ENCODE measurements at places on chromosomes 13 and 19.

DNA sequence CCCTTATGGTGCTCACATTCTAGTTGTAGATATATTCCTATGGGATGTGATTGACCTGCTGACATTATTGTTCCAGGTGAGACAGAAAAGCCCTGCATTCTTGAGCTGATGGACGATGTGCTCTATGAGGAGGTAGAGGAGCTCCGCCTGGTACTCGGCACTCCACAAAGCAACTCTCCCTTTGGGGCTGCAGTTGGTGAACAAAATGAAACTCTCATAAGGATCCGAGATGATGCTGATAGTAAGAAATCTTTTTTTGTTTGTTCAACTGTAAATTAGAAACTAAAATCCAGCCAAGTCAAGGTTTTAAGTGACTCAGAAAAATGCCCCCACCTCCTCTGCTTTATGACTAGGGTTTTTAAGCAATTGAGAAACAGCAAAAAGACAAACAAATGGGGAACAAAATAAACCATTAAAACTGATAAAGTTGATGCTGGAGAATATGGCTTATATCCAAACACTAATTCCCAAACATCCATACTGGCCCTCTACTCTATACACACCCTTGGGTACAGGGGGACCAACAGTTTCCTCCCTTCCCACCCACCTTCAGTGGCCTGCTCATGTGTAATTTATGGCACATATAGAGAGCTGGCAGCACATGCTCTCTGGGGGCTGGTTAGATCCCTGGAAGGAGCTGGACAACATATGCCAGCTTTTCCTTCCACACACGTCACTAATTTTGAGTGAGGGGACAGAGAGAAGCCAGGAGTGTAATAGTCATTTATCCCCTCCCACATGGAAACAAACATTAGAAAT, 139.6 kb downstream of the STOML3 start:
- DNase-seq: no peak

GRCh38 chr13:109243311-109243951, 543.0 kb downstream of the IRS2 start:
- DNase-seq: no peak

GRCh38 chr13:107466326-107467099, 748.8 kb downstream of the LIG4 start:
- DNase-seq: no peak

- no peak for DNase-seq
Measured at GRCh38 chr19:10279737-10280442, 6.9 kb upstream of the ICAM4 start.

- DNase-seq: no peak
Measured at GRCh38 chr13:80055847-80056246, 285.1 kb downstream of the SPRY2 start.

DNA sequence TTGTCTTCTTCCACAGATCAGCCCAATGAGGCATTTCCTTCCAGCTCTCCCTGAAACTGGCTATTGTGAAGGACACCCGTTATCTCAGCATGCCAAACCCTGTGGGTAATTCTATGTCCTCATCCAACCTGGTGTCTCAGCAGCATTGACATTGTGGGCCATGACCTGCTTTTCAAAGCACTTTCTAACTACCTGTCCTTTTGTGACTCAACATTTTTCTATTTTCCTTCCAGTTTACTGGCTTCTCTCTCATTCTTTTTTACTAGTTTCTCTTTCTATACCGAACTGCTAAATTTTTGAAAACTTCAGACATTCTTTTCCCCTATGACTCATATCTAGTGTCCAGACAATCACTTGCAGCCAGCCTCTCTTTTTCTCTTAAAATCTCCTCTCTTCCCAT, 136.4 kb upstream of the HTR2A start:
- no peak for DNase-seq

GRCh38 chr19:29679598-29680210, 14.4 kb downstream of the PLEKHF1 start:
- DNase-seq: no peak

GRCh38 chr13:99656092-99656745, 154.9 kb downstream of the TM9SF2 start:
- DNase-seq: peak; percentile 57

DNA sequence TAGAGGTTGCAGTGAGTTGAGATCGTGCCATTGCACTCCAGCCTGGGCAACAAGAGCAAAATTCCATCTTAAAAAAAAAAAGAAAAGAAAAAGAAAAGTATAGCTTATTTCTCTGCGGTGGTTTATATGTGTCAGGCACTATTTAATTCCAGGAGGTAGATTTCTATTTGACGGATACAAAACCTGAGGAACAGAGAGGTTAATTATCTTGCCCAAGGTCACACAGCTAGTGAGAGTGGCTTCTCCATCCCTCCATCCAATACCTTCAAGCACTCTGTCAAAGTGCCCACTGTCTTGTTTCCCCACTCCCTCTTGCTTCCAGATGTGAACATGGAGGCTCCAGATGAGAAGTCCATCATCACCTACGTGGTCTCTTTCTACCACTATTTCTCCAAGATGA, 34.8 kb downstream of the SPTBN4 start:
- no peak for DNase-seq

- no peak for DNase-seq
Measured at GRCh38 chr13:51467730-51468129, 14.9 kb upstream of the INTS6 start.

GRCh38 chr13:74593688-74594087, 459.5 kb upstream of the KLF12 start:
- DNase-seq: no peak

DNA sequence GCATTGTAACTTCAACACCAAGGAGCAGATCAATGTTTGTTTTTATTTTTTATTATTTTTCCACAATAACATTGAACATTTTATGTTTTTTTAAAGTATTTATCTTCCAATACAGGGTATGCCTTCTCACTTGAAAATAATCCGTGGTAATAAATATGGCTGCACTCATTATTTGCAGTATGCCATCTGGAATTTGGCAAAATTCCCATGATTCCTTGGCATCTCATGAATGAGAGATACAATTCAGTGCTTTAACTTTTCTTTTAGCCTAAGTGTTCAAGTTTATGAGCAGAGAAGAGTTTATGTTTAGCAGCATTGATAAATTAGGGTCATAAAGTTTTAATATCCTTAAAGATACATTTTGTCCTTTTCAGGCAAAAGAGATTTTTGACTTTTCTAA, 1109.6 kb upstream of the ATXN8OS start:
- no peak for DNase-seq

DNA sequence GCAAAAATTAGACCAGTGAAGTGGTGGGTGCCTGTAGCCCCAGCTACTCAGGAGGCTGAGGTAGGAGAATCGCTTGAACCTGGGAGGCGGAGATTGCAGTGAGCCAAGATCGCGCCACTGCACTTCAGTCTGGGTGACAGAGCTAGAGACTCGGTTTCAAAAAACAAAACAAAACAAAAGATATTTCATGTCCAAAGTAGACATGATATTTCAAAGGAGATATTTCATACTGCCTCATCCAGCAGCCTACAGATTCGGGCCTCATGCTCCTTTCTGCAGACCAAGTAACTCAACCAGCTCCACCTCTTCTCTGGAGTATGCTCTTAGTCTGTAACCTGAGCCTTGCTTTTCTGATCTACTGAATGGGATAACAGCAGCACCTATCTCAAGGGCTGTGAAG, 15.0 kb downstream of the ZC3H4 start:
- DNase-seq: no peak

Data from occipital lobe (tissue), 3 donors.